ENCODE measurements at places on chromosomes 7 and 10.

DNA sequence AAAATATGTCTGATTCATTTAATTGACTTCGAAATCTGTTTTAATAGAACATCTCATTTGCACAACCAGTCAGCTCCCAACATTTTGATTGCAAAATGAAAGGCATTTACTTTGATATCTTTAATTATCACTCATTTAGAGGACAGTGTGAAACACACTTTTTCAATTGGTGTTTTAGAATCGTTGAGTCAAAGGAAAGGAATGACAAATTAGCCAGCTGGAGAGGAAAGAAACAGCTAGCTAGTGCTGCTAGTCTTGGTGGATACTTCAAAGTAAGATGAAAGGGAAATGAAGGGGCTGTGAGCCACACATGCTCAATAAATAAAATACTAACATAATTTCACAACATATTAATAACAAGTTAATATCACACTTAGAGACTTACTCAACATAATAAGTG lies 570.2 kb downstream of the PHTF2 start:
- no peak for DNase-seq
- no peak overlapping the region for H3K4me3 ChIP-seq
- H3K27me3 ChIP-seq = no peaks in the 10 kb centered on the region

DNA sequence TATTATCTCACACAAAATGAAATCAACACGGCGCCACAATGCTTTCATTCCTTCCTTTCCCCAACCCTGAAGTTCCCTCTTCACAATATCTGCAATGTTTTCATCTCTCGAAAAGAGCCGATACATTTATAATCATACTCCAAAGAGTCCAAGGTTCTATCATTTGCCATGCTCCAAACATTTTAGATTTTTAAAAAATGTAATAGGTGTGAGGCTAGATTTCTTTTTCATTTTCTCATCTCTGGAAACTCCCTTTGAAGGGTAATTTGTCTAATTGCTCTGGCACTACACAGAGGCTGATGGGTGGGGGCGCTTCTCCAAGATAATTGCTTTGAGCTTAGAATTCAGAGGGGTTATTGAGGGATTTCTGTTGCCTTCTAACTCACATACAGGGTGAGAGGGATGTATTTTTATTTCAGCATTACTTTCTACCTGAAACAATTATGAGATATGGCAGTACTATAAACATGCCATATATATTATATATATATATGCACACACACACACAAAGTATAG lies 4.9 kb downstream of the DLX5 start:
- no peaks in the 10 kb centered on the region for H3K36me3 ChIP-seq
- peaks cover 3% of the 10 kb centered on the region for H3K4me1 ChIP-seq
- DNase-seq = no peak
- H3K4me3 ChIP-seq = no peak overlapping the region
- no peak overlapping the region for H3K27ac ChIP-seq

GRCh38 chr7:151837285-151838042 lies 39.5 kb downstream of the PRKAG2 start:
- H3K27ac ChIP-seq = no peak overlapping the region
- no peaks in the 10 kb centered on the region for H3K27me3 ChIP-seq
- no peaks in the 10 kb centered on the region for H3K36me3 ChIP-seq
- no peak for DNase-seq
- H3K4me3 ChIP-seq = no peak overlapping the region
- H3K4me1 ChIP-seq = no peaks in the 10 kb centered on the region

GRCh38 chr7:40983111-40983510 lies 719.8 kb downstream of the INHBA start:
- no peaks in the 10 kb centered on the region for H3K4me1 ChIP-seq
- no peak overlapping the region for H3K4me3 ChIP-seq
- H3K27me3 ChIP-seq = no peaks in the 10 kb centered on the region
- H3K27ac ChIP-seq = no peak overlapping the region
- DNase-seq = no peak

DNA sequence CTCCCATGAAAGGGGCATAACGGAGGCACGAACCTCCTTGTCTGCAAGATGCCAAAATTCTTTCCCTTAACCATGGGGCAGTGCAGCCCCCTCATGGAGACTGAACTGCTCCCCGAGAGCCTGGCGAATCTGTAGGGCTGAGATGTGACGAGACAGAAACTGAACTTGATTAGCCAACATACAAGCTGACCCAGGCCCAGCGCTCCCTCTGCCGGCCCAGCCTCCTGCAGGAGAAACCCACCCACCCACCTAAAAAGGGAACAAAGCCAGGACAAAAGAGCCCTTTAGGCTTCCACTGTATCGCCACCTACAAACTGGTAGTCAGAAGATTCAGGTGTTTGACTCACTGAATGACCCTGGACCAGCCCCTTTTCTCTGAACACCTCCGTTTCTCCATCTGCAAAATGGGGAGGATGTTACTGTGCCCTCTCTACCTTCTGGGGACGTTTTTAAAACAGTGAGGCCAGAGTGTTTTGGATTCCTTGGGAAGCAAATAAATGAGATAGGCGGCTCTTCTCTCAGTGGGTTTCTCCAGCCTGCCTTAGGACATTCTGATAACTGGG lies 58.4 kb downstream of the C10orf105 start:
- H3K4me3 ChIP-seq = no peak overlapping the region
- H3K36me3 ChIP-seq = no peaks in the 10 kb centered on the region
- no peak for DNase-seq
- no peak overlapping the region for H3K27ac ChIP-seq
- H3K4me1 ChIP-seq = peaks cover 2% of the 10 kb centered on the region

Data from prostate gland (tissue), 2 donors.